Activated naive CD8-positive, alpha-beta T cell treated with anti-CD3 and anti-CD28 coated beads, Interleukin-2, amount 10 ng/mL, durations not matched to agents 7 days and 5 days (primary cell): ENCODE measurements at places on chromosomes 1 and 21. TPM values are rescaled to one million over a fixed set of nuclear protein-coding genes. Genes with fewer than 3 reads are reported as not detected.
A peak's percentile ranks its signal among the peaks of the same experiment; 100 is the strongest.

OR2L8 gene
- not detected for total RNA-seq

- DNase-seq: no peak
- H3K27ac ChIP-seq: peak overlapping the region; percentile 37
- H3K27me3 ChIP-seq: peaks cover 4% of the 10 kb centered on the region
- peak overlapping the region; percentile 58 for H3K4me3 ChIP-seq
- no peaks in the 10 kb centered on the region for H3K36me3 ChIP-seq
- H3K4me1 ChIP-seq: peaks cover 2% of the 10 kb centered on the region
These were observed 4.6 kb upstream of the CLCA2 start for GRCh38 chr1:86419277-86419903.

DNA sequence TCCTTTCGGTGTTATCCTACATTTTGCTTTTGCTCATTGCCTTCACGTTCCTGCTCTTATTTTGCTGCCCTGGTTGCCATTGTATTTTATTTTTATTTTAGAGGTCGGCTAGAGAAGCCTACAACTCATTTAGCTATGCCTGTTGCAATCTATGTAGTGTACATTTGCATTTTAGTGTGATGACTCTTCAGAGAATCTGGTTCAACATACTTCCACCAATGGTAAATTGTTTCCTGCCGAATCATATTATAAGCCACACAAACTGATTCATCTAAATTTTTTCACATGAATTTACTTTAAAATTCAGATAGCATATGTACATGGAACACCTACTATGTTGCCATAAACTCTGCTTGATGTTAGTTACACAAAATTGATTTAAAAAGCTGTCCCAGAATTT, 1596.9 kb downstream of the PLA2G4A start:
- H3K27me3 ChIP-seq: no peaks in the 10 kb centered on the region
- no peak for DNase-seq
- H3K36me3 ChIP-seq: no peaks in the 10 kb centered on the region
- no peak overlapping the region for H3K27ac ChIP-seq
- no peak overlapping the region for H3K4me3 ChIP-seq
- no peaks in the 10 kb centered on the region for H3K4me1 ChIP-seq

DNA sequence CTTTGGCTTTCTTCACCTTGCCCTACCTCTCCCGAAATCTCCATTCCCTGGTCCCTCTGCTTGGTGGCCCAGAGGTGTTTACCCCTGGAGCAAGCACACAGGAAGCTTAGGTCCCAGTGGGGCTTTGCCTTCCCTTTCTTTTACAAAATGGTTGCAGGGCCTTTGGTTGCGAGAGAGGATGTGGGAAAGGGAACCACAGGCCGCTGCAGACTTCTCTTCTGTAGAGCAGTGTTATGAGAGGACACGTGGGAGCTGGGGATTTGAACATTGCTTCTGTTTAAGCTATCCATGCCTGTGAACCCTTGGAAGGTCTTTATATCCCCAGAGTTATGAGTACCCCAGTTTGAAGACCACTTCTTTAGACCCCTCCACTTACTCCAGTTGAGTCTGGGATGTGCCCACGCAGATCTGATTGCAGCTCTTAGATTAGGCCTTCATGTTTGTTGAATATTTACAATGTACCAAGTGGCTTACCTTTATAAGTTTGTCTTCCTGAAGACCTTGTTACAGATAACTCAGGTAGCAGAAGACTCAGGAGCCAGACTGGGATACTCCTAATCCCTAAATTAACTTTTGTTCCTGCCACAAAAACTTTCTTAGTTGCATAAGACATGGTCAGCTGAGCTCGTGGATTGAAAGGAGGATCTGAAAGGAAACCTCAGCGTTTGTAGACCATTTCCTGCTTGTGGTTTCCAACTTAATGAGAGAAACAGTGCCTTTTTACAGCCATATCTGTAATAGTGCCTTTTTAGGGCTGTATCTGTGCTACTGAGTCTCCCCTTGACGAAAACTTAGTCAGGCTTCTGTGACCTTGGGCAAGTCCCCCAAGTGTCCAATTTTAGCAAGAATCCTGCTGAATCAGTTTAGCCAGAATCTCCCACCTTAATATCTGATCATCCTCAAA, 21.9 kb upstream of the IVNS1ABP start:
- peaks cover 46% of the 10 kb centered on the region for H3K4me1 ChIP-seq
- H3K27me3 ChIP-seq: no peaks in the 10 kb centered on the region
- H3K4me3 ChIP-seq: peak overlapping the region; percentile 66
- DNase-seq: peak; percentile 77
